Cerebellar nuclear complex (tissue), 1 donor: ENCODE measurements at places on chromosomes 11 and 22.
A peak's percentile ranks its signal among the peaks of the same experiment; 100 is the strongest.

- no peak for DNase-seq
These were observed 441.1 kb downstream of the TBC1D22A start for GRCh38 chr22:47203554-47203991.

DNA sequence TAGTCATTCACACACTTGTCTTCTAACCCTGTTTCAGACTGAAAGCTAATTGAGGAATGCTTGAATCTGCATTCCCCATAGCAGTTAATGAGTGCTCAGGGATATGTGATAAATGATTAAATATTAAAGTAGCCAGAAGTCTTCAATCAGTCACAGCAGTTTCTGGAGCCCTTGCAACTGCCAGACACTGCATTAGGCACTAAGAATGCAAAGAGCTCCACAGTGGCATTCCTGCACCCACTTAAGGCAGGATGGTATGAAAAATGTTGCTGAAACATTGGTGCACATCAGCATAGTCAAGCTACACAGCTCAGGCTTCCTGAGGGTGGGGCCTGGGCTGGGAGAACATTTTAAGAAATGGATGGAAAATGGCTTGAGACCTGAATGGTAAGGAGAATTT, 6.5 kb downstream of the DTX4 start:
- DNase-seq = no peak

GRCh38 chr11:28976801-28977145, 868.6 kb downstream of the METTL15 start:
- no peak for DNase-seq

GRCh38 chr11:64659417-64660144, 63.4 kb downstream of the NRXN2 start:
- no peak for DNase-seq

- no peak for DNase-seq
These were observed 33.6 kb downstream of the MUC5B start for GRCh38 chr11:1256257-1257045.

- no peak for DNase-seq
These were observed 191.0 kb downstream of the C11orf91 start for GRCh38 chr11:33509632-33510031.

DNA sequence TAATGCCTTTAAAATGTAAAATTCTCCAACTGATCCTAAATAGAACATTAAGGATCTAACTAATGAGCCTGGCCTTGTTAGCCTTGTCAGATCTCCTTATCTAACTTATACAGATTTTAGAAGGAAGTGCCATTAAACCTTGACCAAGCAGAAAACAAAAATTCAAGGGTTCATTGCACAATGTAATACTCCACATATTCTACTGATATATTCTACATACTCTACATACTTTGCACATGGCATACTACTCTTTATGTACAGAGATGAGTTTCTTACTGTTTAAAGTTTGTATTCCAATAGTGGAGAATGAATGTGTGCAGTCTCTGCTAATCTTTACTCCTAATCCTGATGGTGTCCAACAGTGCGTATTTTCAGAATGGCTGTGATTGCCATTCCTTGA, 297.2 kb downstream of the LUZP2 start:
- DNase-seq = no peak

DNA sequence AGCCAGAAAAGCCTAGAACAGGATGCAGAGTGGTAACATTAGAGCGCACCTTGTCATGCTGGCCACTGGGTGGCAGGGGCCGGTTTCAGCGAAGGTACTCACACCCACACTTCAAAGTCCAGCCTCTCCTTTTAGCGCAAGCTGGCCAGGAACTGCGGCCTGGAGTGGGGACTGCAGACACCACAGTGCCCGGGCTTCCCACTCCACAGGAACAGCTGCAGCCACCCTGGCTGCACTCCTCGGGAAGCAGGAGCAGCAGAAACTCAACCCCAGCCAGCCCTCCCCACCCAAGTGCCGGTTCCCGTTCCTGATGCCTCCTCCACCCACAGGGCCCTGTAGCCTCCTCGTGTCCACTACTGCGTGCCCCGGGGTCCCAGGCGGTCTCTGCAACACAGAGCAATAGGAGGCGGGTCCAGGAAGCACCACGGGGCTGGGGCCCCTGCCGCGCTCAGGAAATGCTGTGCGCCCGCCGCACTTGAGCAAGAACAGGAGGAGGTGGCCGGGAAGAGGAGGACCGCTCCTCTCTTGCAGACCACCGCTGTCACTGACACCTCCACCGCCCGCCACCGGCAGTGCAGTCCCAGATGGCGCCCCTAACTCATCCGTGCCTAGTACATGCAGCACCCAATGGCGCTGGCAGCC, 2.2 kb downstream of the RFPL2 start:
- peak; percentile 8 for DNase-seq

DNA sequence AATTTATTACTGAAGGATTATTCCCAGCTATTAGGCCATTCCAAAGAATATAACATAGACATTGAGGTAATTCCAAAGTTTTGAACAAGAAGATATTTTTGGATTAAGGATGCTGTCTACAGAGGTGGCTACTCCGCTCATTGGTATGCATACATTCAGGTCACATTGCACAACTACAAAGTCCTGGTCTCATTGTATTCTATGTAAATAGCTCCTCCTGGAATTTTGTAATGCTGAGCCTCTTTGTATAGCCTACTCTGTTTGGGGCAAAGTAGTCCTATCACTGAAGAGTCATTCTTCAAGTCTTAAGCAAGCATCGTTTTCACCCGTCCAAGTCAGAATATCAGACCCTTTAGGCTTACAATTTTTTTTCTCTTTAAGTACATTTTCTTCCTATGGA, 142.4 kb downstream of the KIF18A start:
- DNase-seq = no peak

- no peak for DNase-seq
These were observed 111.5 kb downstream of the RPL27A start for GRCh38 chr11:8794126-8794525.

DNA sequence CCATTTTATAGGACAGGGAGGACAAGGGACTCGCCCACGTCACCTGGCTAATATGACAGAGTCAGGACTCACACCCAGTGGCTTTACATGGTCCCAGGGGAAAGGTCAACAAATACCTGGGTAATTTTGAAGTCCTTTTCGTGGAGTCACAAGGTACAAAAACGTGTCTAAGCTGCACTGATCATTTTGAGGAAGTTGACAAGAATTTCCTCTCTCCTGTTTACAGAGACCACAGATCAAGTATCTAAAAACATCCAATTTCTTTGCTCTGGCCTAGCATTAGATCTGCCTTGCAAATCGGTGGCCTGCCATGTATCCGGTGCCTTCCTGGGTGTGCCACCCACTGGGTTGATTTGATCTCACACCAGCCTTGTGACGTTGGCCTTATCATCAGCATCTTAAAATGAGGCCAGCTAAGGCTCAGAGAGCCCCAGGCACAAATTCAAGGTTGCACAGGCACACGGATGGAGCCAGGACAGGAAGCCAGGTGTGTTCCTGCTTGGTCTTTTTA, 17.6 kb downstream of the GDPD5 start:
- no peak for DNase-seq

GRCh38 chr11:90656171-90656570, 433.3 kb upstream of the CHORDC1 start:
- no peak for DNase-seq

DNA sequence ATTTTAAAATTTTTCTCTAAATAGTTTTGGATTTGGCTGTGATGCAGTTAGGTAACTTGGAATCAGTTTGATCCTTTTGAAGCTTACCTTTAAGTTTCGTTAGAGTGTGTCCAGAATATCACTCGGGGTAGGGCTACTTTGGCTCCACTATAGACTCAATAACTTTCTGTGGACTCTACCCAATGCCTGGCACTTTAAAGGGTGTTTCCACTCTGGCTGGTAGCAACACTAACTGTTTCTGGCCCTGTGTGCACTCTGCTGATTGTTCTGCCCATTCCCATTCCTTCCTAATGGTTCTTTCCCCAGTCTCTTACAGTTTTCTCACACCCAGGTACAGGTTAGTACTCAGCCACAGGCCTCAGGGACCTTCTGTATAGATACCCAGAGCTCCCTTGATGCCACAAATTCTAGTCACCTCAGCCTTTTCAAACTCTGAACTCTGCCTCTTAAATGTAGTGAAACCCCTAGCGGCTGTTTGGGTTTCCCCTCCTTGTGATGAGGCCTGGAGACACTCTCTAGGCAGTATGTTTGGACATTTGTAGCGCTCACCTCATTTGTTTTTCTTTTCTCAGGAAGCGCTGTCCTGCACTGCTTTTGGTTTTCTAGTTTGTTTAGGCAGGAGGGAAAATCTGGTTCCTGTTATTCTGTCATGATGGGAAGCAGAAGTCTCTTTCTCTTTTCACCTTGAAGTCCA, 16.8 kb downstream of the CUL5 start:
- no peak for DNase-seq
